NB4 (cell line): ENCODE measurements at places on chromosomes 3 and 15.
A peak's percentile ranks its signal among the peaks of the same experiment; 100 is the strongest.

DNA sequence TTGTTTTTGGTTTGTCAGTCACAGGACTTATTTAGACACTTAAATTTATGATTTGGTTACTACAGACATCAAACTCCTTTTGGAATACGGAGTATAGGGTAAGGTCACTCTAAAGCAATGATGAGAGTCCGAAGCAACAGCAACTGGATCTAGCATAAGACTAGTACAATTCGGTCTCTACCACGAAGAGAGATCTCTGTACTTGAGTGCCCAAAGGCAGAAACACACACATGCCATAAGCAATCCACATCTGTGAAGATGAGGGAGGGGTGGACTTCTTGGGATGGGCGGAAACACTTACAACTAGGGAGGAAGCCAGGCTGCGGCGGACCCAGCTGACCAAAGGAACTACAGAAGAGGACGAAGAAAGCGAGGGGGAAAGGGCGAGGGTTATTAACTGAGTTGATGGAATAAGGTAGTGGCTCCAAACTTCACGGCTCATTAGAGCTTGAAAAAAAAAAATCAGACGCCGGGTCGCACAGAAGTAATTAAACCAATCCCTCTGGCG, 595 bp downstream of the DPH6 start:
- peak; percentile 67 for DNase-seq

GRCh38 chr3:163632722-163633121, 1445.6 kb downstream of the SI start:
- no peak for DNase-seq

GRCh38 chr15:64599716-64600115, 139.3 kb downstream of the ZNF609 start:
- DNase-seq = no peak

- peak; percentile 71 for DNase-seq
Measured at GRCh38 chr3:128878556-128879124, 780 bp upstream of the ACAD9 start.

DNA sequence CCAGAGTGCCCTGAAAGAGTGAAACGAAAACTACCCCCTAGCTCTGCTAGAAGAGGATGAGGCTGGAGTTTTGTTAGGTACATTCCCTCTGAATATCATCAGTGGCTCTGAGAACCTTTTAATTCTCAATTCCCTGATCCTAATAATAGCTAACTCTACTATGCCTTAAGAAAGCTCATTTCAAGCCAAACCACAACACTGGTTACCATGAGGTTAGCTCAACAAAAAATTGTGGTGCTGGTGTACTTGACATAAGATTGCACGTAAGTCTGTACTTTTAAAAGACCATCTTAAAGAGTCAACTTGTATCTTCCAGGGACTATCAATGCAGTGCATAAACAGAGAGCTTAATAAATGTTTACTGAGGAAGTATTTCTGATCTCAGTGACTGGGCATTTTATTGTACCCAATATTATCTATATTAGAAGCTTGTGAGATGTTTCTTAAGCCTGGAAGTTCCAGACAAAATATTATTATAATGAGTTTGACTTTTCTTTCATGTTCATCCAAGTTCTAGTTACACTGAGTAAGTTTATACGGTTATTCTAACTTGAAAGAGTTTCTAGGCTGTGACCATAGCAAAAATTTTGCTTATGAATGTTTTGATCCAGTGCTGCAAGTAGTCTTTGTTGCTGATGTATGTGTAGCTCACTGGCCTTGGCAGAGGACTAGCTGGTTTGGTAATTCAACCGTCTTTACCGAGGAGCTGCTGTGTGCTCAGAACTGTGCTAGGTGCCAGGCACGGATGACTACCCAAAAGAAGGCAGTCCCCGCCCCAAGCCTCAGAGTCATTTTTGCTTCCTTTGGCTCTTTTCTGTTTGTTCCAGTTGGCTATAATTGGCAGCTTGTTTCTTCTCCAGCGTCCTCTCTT, 334.4 kb upstream of the TRIM42 start:
- DNase-seq = no peak

DNA sequence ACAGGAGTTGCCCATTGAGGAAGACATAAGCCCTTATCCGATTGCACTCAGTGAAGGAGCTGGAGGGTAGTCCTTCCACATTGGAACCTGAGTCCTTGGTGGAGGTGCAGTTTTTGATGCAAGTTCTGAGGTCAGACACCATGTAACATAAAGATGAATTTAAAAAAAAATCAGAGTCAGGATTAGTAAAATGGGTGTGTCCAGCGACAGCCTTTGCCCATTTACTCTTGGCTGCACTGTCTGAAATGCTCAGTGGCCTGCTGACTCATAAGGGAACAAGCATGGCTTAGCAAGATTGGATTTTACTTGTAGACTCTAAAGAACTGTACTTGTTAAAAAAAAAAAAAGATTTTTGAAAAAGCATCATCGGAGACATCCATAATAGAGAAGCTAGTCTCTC, 241.1 kb upstream of the TOPAZ1 start:
- no peak for DNase-seq

GRCh38 chr3:57500506-57500905, 43.6 kb downstream of the DNAH12 start:
- DNase-seq = no peak
